ENCODE measurements at places on chromosomes 1 and 21.

DNA sequence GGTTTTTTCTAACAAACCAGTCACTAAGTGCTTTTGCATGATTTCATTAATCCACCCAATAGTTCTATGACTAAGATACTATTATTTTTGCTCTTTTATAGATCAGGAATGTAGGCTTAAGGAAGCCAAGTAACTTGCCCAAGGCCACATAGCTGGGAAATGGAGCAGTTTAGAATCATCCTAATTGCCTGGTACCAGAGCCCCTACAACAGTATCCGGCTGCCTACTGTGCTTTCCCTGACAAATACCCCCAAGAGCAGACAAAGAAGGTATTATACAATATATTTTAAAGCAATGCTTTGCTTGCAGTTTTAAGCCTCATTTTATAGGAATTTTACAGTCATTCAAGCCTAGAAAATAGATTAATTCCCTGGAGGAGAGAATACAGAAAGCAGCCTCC lies 45.5 kb upstream of the RASAL2 start:
- H3K4me3 ChIP-seq, result no peak overlapping the region
- no peaks in the 10 kb centered on the region for H3K4me1 ChIP-seq
- no peaks in the 10 kb centered on the region for H3K36me3 ChIP-seq
- no peak for DNase-seq

- no peak overlapping the region for H3K27ac ChIP-seq
- peaks cover 8% of the 10 kb centered on the region for H3K4me1 ChIP-seq
- H3K27me3 ChIP-seq, result no peaks in the 10 kb centered on the region
- DNase-seq, result no peak
- no peak overlapping the region for H3K4me3 ChIP-seq
- H3K36me3 ChIP-seq, result peaks cover 18% of the 10 kb centered on the region
Measured at GRCh38 chr1:155200920-155201319, 6.8 kb downstream of the THBS3 start.

GRCh38 chr1:210376836-210377372 lies 48.2 kb downstream of the HHAT start:
- no peak overlapping the region for H3K27ac ChIP-seq
- H3K27me3 ChIP-seq, result peaks cover 9% of the 10 kb centered on the region
- H3K36me3 ChIP-seq, result no peaks in the 10 kb centered on the region
- peaks cover 19% of the 10 kb centered on the region for H3K4me1 ChIP-seq

DNA sequence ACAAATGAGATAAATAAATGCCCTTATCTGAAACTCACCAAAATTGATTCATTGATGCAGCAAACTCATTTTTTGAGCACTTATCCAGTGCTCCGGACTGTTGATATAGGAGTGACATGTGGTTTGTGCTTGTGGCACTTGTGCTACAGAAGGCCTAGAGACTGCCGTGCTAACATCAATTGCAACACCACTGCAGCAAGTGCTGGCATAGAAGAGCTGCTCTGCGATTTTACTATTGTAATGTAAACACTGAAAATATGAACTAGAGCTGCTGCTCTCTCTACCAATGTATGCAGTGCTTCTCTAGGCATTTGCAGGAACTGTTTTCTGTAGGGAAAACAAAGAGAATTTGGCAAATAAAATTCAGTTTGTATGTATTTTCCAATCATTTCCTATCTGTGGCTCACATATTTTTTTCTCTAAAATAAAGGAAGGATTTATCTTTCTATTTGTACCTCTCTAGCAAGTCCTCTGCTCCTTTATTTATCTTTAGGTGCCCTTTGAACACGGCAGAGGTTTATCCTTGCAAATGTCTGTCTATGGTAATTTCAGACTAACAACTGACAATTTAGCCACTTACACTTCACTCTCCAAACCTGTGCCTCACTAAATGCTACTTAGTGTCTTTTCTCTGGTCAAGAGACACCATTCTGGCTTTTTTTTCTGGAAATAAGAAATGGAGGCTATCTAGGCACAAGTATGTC lies 409.5 kb upstream of the ADGRL2 start:
- no peaks in the 10 kb centered on the region for H3K4me1 ChIP-seq
- H3K4me3 ChIP-seq, result no peak overlapping the region
- no peaks in the 10 kb centered on the region for H3K27me3 ChIP-seq
- no peak for DNase-seq
- H3K36me3 ChIP-seq, result no peaks in the 10 kb centered on the region

DNA sequence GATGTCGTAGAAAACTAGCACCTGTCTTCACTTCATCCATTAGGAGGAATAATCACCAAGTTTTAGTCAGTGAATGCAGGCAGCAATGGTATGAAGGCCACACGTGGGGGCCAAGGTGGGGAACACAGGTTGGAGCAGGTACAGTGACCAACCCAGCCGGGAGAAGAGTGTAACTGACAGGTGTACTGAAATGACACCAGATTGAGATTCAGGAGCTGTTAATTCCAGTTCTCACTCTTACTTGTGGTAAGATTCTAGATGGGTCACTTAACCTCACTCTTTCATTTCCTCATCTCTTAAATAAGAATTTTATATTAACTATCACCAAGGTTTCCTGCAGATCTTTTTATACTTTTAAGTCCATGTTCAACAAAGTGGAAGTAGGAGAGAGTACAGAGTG lies 206.2 kb upstream of the PTBP2 start:
- no peaks in the 10 kb centered on the region for H3K36me3 ChIP-seq
- no peaks in the 10 kb centered on the region for H3K27me3 ChIP-seq
- H3K4me3 ChIP-seq, result no peak overlapping the region
- no peak for DNase-seq
- H3K27ac ChIP-seq, result no peak overlapping the region
- H3K4me1 ChIP-seq, result no peaks in the 10 kb centered on the region

DNA sequence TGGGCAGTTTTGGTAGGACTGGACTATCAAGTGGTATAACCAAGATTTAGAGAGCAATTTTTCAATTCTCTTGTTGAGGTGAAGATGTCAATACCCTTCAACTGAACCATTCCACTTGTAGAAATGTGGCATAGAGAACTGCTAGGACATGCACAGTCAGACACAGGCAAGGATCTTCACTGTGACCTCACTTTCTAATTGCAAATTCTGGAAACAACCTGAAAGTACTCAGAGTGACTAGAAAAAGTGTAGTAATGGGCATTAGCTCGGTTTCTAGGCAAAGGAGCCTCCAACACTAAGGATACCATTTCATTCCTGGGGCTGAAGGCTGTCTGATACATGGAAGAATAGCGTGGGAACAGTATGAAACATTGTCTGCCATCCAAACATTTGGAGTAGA lies 433.0 kb upstream of the RUNX1 start:
- H3K27me3 ChIP-seq, result peaks cover 25% of the 10 kb centered on the region
- no peak overlapping the region for H3K4me3 ChIP-seq
- no peaks in the 10 kb centered on the region for H3K36me3 ChIP-seq
- peaks cover 19% of the 10 kb centered on the region for H3K4me1 ChIP-seq

DNA sequence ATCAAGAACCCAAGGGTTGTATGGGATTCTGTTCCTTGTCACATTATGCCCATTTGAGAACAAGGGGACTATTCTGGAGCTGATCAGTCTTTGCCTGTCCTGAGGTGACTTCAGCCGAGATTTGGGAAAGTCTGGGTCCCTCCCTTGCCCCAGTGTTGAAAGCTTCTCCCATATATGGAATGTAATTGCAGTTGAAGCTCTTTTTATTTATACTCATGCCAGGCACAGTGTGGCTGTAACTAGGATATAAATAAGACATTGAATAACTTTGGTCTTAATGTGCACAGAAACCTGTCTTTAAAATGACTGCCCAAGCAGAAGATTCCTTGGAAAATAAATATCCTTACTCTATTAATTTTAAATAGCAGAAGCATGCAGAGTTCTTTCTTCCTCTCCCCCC lies 15.2 kb downstream of the AKNAD1 start:
- no peak overlapping the region for H3K4me3 ChIP-seq
- DNase-seq, result no peak
- H3K36me3 ChIP-seq, result no peaks in the 10 kb centered on the region
- peaks cover 8% of the 10 kb centered on the region for H3K27me3 ChIP-seq
- H3K27ac ChIP-seq, result no peak overlapping the region

DNA sequence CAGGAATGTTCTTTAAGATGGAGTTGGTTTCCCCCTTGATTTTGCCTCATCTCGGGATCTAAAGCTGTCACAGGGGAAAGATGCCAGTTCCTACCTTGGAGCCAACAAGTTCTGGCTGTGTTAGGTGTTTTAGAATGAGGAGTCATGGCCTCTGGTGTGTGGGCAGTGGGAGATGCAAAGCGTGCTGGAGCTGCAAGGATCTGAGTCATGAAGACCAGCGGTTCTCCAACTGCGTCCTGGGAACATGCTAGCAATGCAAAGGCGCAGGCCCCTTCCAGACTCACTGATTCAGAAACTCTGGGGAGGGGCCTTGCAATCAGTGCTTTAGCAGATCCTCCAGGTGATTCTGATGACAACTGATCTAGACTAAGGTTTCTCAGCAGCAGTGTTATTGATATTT lies 109.1 kb downstream of the UCK2 start:
- no peak for DNase-seq
- H3K36me3 ChIP-seq, result no peaks in the 10 kb centered on the region
- H3K4me1 ChIP-seq, result no peaks in the 10 kb centered on the region
- H3K27me3 ChIP-seq, result peaks cover 2% of the 10 kb centered on the region

DNA sequence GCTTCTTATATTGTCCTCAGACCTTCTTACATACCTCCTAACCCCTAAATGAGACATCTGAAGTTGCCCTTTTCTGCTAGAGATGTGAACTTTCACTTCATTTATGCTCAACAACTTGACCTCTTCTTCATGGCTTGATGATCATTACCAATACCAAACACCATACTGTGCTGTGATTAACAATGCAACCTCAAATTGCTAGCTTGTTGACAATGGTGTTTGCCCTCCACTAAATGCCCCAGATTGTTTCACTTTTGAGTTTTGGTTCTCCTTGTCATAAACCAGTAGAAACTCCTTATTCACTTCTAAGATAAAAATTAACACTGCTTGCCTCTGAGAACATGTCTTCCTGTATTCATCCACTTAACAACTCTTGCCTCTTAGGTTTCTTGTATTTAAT lies 5.6 kb downstream of the JAK1 start:
- DNase-seq, result no peak
- peaks cover 60% of the 10 kb centered on the region for H3K4me1 ChIP-seq
- H3K36me3 ChIP-seq, result peaks cover 28% of the 10 kb centered on the region
- peak overlapping the region; percentile 63 for H3K27ac ChIP-seq

- no peaks in the 10 kb centered on the region for H3K27me3 ChIP-seq
- DNase-seq, result no peak
- H3K4me1 ChIP-seq, result peaks cover 25% of the 10 kb centered on the region
- peak overlapping the region; percentile 15 for H3K27ac ChIP-seq
Measured at GRCh38 chr1:24392982-24393650, 20.5 kb downstream of the STPG1 start.

- no peaks in the 10 kb centered on the region for H3K36me3 ChIP-seq
- H3K27ac ChIP-seq, result no peak overlapping the region
- no peak overlapping the region for H3K4me3 ChIP-seq
- no peak for DNase-seq
- H3K27me3 ChIP-seq, result no peaks in the 10 kb centered on the region
Measured at GRCh38 chr1:14110040-14110439, 410.1 kb downstream of the PRDM2 start.

DNA sequence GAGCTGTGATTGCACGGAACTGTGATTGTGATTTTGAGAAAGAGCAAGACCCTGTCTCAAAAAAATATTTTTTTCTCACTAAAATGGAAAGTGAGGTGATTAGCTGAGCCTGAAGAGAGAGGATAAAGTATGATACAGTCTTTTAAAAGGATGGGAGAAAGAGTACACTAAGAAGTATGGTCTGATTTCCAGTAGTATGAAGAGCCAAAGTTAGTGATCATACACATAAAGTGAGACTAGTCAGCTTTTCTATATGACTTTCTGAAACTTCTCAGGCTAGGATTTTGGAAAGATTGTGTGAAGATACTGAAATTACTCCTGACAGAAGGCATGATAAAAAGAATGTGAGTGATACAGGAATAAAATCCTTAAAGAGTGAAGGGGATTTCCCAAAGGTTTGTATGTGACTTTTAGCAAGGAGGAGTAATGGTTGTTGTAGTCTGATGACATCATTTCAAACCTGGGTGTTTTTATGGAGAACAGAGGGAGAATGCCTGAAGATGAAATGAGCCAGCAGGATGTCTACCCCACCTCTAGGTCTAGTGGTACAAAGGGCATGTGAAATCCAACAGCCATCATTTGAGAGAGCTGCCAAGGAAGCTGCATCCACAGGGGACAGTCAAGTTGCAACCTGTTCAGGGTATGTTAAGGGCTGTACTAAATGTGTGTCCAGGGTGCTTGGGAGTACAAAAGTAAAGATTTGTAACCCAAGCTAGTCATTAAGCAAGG lies 157.7 kb downstream of the PIK3R3 start:
- no peak overlapping the region for H3K27ac ChIP-seq
- H3K4me1 ChIP-seq, result no peaks in the 10 kb centered on the region
- no peak for DNase-seq
- peaks cover 7% of the 10 kb centered on the region for H3K36me3 ChIP-seq

DNA sequence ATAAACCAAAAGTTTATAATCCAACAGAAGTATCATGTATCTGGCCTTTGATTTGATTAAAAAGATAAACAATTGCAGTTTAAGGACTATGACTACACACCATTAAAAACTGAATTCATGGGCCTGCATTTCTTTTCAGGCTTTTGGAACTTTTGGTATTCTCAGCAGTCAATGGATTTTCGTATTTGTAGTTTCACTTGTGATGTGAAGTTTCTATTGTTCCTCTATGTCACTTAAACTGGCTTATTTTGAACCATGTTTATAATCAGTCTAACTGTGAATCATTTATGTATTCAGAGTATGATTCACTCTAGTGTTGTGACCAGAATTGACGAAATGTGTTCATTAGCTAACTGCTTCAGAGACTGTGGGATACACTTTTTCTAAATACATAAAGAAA lies 132.9 kb downstream of the COQ8A start:
- no peaks in the 10 kb centered on the region for H3K36me3 ChIP-seq
- DNase-seq, result no peak
- peaks cover 7% of the 10 kb centered on the region for H3K27me3 ChIP-seq
- H3K4me1 ChIP-seq, result peaks cover 5% of the 10 kb centered on the region
- H3K4me3 ChIP-seq, result no peak overlapping the region

GRCh38 chr1:24861821-24862727 lies 68.0 kb downstream of the RUNX3 start:
- H3K4me1 ChIP-seq, result peaks cover 4% of the 10 kb centered on the region
- no peak for DNase-seq
- H3K27me3 ChIP-seq, result peaks cover 37% of the 10 kb centered on the region
- no peak overlapping the region for H3K27ac ChIP-seq
- no peak overlapping the region for H3K4me3 ChIP-seq

- H3K4me3 ChIP-seq, result no peak overlapping the region
- H3K36me3 ChIP-seq, result no peaks in the 10 kb centered on the region
Measured at GRCh38 chr1:31099293-31100032, 33.9 kb upstream of the PUM1 start.

- H3K27ac ChIP-seq, result no peak overlapping the region
- no peak for DNase-seq
- H3K36me3 ChIP-seq, result no peaks in the 10 kb centered on the region
- H3K27me3 ChIP-seq, result peaks cover 4% of the 10 kb centered on the region
- no peaks in the 10 kb centered on the region for H3K4me1 ChIP-seq
- H3K4me3 ChIP-seq, result no peak overlapping the region
Measured at GRCh38 chr1:99472893-99473292, 173.0 kb upstream of the PALMD start.

- no peak overlapping the region for H3K4me3 ChIP-seq
- no peaks in the 10 kb centered on the region for H3K27me3 ChIP-seq
- DNase-seq, result no peak
- no peaks in the 10 kb centered on the region for H3K36me3 ChIP-seq
- no peak overlapping the region for H3K27ac ChIP-seq
Measured at GRCh38 chr1:104933846-104934245, 1184.1 kb downstream of the AMY1C start.

All from activated CD4-positive, alpha-beta memory T cell treated with anti-CD3 and anti-CD28 coated beads, Interleukin-2, amount 10 ng/mL, durations not matched to agents 7 days and 5 days (primary cell).